Hematopoietic multipotent progenitor cell treated with erythropoietin and hydrocortisone succinate and interleukin-3 and kit ligand, for 8 days (in vitro differentiated cells): ENCODE measurements at places on chromosomes 16 and 17.

DNA sequence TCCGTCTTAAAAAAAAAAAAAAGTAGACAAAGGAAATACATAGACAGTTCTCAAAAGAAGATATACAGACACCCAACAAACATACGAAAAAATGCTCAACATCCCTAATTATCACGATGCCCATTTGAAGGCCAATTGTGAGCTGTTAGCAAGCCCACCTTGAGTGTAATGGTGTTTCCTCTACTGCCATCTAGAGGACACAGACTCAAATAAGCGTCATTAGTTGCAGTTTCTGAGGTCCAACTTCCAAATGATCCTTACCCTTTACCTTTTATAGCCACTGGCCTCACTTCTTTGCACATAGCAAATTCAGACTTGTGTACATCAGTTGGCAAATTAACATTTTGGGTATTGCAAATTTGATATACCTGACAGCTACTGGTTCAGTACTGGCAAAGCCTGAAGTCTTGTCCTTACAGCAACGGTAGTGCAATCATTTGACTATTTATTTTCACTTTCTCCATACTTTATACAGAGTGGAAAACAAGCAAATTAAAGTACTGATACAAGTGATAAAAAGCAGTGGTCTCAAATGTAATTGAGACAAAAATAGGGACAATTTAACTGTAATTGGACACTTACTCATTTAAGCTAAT lies 536.3 kb upstream of the EEF2KMT start:
- peak; percentile 40 for DNase-seq

DNA sequence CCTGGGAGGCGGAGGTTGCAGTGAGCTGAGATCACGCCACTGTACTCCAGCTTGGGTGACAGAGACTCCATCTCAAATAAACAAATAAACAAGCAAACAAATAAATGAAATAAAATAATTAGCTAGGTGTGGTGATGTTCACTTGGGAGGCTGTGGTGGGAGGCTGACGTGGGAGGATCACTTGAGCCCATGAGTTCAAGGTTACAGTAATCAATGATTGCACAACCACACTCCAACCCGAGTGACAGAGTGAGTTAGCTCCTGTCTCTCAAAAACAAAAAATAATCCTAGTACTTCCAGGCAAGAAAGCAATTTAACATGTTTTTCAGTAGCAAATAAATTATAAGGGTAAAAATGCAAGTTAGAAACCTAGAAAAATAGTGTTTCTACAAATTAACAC lies 26.4 kb downstream of the CFDP1 start:
- no peak for DNase-seq

DNA sequence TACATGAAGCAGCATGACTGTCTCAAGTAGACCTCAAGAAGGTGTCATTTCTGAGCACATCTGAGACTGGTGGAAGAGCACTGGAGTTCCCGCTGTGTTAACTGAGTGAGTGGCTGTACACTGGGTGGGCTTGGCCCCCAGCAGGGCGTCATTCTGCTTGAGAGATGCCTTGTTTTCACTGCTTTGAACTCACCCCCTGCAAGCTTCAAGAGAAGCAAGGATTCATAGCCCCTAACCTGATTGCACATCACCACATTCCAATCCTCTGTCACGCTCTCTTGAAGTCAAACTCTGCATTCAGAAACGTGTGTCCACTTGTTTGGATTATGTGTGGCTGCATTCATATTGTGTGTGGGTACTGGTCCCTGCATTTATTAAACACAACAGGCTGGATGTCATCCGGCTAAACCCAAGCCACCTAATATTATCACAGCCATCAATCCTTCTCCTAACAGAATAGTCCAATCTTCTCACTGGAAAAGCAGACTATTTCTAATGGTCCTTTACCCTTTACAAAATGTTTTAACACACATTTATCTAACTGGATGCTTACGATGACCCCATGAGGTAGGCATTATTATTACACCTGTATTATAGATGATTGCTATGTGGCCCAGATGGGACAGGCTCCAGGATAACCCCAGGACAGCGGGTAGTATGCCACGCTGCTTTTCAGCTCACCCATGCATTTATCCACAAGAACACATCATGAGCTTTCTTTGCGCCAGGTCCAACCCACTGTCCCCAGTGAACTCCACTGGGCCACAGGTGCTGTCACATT lies 76.3 kb downstream of the USP31 start:
- DNase-seq = no peak

GRCh38 chr17:22704674-22705073 lies 1012.4 kb downstream of the KCNJ18 start:
- DNase-seq = no peak

DNA sequence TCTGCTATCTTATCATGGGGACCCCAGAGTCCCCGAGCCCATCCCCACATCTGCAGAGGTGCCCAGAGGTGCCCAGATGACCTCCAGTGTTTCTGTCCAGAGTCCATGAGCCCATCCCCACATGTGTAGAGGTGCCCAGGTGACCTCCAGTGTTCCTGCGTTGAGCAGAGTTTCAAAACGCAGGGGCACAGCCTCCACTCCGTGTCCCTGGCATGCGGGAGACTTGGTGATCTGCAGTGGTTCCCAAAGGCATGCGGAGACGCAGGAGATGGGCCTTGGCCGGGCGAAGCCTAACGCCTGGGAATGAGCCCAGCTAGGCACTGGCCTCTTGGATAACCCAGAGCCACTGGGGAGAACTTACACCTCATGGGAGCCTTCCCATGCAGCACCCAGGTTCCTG lies 41.3 kb downstream of the COX4I1 start:
- no peak for DNase-seq

GRCh38 chr17:71338396-71338795 lies 782.4 kb upstream of the SOX9 start:
- DNase-seq = no peak

DNA sequence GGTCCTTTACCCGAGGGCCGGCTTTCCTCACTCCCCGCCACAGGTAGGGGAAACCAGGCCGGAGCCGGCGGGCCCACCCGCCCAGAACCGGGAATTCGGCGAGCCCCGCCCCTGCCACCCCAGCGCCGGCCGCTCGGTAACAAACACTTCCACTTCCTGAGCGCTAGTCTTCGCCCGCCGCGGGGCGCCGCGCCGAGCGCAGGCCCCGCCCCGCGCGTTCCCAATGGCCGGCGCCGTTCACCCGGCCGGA lies 224 bp upstream of the NHERF1 start:
- DNase-seq = no peak

DNA sequence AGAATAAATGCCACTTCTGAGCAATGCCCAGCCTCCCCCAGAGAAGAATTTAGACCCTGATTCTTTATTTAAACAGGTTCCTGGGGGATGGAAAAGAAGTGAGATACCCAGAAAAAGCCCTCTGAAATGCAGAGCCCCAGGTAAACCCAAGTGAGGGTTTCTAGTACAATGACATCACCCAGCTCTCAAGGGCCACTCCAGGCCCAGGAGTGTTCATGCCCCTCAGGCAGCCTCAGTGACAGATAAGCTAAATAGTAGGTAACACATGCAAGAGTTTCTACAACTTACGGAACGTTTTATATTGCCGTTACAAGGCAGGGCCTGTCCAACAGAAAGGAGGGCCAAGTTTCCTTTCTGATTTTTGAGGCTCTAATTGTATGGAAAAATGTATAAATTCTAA lies 683.7 kb upstream of the SALL1 start:
- no peak for DNase-seq

DNA sequence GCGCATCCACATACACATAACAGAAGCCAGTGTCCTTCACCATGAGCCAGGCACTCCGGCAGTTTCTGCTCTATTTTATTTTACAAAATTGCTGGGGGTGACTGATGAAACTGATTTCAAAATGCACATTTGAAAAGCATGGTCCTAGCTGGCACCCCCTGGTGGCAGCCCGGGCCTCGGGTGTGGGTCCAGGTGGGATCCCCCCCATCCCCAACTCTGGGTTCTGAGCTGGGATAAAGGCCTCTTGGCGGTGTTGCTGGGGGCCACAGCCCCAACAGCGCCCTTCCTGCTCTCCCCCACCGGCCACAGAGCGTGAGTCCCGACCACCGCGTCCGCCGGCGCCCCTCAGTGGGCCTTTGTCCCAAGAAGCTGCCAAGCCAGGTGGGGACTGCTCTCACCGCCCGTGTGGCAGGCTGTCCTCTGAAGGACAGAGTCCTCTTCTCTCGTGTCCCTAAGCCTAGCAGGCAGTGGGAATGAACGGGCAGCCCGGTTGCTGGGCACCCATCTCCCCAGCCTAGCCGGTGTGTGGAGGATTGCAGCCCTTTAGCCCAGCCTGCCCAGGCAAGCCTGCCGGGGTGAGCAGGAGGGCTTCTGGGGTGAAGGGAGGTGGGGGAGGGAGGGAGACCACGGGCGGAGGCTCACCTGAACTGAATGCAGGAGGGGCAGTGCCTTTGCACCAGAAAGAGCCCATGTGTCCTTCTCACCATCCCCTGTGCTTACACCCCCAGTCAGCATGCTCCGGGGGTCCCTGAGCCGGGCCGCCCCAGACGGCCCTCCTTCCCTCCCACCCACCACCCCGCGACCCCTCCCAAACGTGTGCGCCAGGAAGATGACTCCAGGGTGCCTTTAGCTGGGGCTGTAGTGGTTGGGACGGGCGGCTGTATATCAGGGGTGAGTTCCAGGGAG lies 898 bp downstream of the SNAI3 start:
- peak; percentile 22 for DNase-seq

GRCh38 chr17:4161967-4162305 lies 18.9 kb downstream of the CYB5D2 start:
- no peak for DNase-seq

DNA sequence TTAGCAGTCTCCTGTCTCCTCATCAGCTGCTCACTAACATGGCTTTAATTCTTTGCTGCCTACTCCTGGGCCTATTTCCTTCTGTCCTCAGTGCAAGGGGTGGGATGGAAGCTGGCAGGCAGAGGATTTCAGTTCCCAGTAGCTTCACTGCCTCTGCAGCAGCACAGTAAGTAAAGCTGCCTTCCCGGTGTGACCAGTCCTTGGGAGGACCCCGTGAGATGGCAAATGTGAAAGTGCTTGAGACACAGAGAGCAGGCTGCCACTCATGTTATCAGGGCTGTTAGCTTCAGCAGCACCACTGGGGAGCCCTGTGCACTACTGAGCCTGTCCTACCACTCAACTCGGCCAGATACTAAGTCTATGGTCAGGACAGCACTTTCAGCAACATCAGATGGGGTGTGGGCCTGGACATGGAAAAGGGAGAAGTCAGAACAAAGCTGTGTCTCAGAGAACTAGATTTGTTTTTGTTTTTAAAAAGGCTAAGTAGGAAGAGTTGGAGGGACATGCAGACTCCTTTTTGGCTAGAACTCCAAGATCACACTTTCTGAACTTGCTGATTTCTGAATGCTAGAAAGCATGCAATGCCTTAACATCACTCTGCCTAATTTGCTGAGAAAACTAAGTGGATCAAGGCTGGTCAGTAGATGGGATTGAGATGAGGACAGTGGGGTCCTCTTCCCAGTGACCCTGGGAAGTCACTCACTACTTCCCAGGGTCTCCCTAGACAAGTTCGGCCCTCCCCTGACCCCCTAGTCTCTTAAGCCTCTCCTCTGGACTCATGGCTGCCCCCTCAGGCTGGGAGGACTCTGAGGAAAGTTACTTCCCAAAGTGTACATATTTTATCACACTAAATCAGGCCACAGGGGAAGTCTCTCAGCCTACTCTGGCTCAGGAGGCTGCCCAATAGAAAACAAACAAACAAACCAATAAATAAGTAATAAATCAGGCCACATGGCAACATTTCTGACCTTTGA lies 1.1 kb downstream of the ACSF2 start:
- DNase-seq = peak; percentile 60

DNA sequence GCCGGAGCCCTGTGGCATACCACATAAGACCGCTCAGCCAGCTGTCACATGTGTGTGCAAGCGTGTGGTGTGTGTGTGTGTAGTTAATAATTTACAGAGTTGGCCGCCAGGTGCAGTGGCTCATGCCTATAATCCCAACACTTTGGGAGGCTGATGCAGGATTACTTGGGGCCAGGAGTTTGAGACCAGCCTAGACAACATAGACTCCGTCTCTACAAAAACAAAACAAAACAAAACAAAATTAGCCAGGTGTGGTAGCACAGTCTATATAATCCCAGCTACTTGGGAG lies 20.4 kb downstream of the SOCS1 start:
- DNase-seq = no peak

GRCh38 chr16:67192781-67193361 lies 916 bp downstream of the E2F4 start:
- DNase-seq = peak; percentile 51

DNA sequence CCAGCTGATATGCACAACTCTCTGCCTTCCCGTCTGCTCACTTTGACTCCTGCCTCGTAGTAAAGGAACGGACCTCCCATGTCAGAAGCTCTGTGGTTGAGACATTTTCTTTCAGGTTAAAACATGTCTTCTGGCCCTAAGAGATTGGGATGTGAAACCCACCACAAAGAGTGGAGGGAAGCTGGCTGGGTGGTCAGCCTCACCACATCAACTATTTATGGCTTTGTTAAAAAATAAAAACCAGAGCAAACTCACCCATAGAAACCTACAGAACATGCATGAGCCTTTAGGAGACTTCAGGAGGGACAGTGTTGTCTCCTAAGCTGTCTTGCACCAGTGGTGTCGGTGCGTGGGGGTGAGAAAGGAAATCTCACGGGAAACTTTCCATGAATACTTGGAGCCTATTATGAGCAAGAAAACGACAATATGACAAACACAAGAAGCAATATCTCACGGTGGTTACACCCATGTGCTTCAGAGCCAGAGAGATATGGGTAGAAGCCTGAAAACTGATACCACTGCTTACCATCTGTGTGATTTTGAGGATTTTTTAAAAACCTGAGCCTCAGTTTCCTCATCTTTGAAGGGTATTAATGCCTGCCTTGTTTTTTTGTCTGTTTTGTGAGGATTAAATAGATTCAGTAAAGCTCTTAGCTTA lies 61.7 kb upstream of the XYLT1 start:
- DNase-seq = no peak

- DNase-seq = no peak
Observed at GRCh38 chr16:55474821-55475220, 4.2 kb upstream of the MMP2 start.

DNA sequence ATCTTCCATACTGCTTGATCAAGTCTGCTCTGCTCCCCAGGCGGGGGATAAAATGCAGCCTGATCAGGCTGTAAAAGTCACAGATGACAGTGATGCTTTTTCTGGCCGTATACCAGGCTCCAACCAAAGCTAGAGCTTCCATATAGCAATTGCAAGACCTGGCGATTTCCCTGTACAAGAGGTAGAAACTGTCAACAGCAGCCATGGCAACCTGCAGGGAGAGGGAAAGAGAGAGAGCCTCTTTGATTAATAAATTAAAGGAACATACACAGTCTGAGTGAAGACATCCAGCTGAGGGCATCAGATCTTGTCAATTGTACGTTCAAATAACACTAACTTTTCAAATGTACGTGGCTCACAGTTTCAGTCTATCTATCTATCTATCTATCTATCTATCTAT lies 13.9 kb downstream of the HSDL1 start:
- DNase-seq = no peak

- peak; percentile 54 for DNase-seq
Observed at GRCh38 chr16:88536971-88537751, 33.0 kb upstream of the ZC3H18 start.

DNA sequence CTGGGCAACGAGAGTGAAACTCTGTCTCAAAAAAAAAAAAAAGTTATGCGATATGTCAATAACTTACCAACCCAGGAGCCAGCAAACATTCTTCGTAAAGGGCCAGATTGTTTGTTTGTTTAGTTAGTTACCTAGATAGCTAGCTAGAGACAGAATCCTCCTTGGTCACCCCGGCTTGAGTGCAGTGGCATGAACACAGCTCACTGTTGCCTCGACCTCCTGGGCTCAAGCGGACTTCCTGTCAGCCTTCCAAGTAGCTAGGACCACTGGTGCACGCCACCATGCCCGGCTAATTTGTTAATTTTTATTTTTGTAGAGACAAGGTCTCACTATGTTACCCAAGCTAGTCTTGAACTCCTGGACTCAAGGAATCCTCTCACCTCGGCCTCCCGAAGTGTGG lies 113.0 kb downstream of the LITAF start:
- DNase-seq = no peak

GRCh38 chr17:31696703-31697325 lies 162.2 kb downstream of the COPRS start:
- DNase-seq = no peak
